Stimulated activated CD8-positive, alpha-beta memory T cell treated with anti-CD3 and anti-CD28 coated beads, Interleukin-15, amount 100 ng/mL, for 4 hours (primary cell): ENCODE measurements at places on chromosomes 6 and 20.

DNA sequence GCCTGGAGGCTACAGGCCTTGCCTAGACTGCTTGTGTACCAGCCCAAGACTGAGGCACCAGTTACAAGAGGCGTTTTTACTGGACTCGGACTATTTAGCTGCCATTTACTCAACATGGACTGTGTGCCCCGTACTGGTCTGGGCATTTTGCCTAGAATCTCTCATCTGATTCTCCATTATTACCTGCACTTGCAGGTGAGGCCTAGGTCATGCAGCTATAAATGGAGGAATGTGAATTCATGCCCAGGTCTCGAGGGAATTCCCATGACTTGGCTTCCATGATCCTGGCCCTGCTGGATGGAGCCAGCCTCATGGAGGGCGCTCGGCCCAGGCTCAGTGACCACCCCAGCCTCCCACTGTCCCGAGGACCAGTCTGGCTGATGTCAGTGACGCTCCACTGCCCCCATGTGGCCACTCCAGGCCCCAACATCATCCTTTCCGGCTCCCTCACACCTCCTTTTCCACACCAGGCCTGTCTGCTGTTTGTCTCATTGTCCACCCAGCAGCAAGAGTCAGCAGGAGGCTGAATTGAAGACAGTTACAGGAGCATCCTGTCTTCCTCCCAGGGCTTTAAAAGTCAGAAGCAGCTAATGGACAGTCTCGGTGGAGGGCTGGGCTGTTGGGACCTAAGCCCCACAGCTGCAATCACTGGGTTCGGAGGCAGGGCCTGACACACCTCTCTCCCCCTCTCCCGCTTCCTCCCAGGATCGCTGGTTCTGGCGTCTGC lies 8.7 kb downstream of the MMP24OS start:
- DNase-seq = no peak

DNA sequence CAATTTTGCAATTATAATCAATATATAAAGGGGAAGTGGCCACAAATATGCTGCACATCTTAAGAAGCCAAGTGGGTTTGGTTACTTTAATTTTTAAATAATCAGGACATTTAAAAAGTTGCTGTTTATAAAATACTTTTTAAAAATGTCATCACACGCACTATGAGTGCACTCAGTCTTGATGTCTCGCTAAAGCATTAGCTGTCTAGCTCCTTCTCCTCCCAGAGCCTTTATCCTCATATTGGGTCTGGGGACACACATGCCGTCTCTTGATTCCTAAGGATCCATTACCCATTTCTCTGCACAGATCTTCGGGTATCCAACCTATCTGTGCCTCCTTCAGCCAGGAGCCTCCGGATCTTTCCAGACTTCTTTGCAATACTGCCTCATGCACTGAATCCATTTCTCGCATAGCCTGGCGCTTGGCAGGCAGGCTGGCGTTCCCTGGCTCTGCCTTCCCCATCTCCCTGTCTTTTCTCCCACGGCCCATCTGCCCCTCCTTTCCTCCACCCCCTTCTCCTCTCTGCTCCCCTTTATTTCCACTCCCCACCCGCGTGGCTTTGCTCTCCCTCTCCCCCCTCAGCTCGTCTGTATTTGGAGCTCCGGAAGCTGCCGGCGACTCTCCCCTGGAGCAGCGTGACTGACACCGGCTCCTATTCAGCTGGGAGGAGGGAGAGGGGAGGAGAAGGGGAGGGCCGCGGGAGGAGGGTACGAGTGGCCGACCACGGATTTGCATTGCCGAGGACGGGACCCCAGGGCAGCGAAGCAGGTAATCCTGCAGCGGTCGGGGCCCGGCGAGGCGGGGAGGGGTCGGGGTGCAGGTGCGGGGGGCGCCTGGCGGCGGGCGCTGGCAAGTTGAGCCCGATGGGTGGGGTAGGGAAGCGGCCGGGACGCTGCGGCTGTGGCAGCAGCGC lies at the start of gene CAP2:
CAP2 (plus strand) TSS at position 618 of the 914 bp plus-strand sequence. CDS start 27,961 bp downstream, outside the sequence.
- DNase-seq = no peak

GRCh38 chr6:44462797-44463727 lies 75.6 kb downstream of the CDC5L start:
- DNase-seq = no peak

GRCh38 chr6:110720066-110720465 lies 95.2 kb downstream of the CDK19 start:
- no peak for DNase-seq

GRCh38 chr6:117930645-117931044 lies 23.6 kb downstream of the SLC35F1 start:
- DNase-seq = no peak

GRCh38 chr6:6612308-6612707 lies 23.8 kb downstream of the LY86 start:
- no peak for DNase-seq

GRCh38 chr6:12246900-12247299 lies 43.3 kb upstream of the EDN1 start:
- no peak for DNase-seq

- no peak for DNase-seq
Measured at GRCh38 chr6:15504040-15504495, 158.8 kb downstream of the DTNBP1 start.

- DNase-seq = no peak
Measured at GRCh38 chr6:113976806-113977205, 5.9 kb upstream of the HDAC2 start.

DNA sequence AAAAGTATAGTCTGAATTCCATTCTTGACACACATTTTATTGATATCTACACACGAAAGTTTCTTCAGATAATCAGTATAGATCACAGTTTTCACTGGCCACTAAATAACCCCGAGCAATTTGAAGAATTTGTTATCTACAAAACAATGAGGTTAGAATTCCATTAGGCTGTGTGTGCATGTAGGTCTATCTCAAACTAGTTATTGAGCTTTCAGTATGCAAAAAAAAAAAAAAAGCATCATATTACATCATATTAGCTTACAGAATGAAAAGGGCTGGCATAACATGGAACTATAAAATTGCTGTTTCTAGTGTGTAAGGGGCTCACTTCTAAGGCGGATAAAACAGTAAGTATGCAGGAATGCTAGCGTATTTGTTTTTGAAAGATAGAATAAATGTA lies 59.5 kb upstream of the ADGRG6 start:
- DNase-seq = no peak

- DNase-seq = no peak
Measured at GRCh38 chr20:15494851-15495250, 1078.4 kb downstream of the KIF16B start.

- no peak for DNase-seq
Measured at GRCh38 chr6:26571592-26572296, 25.0 kb upstream of the ABT1 start.

GRCh38 chr6:154268486-154268885 lies 88.1 kb downstream of the IPCEF1 start:
- no peak for DNase-seq

- no peak for DNase-seq
Measured at GRCh38 chr6:90025523-90026061, 131.3 kb downstream of the GJA10 start.

- no peak for DNase-seq
Measured at GRCh38 chr20:17651129-17651759, 30.8 kb downstream of the RRBP1 start.

DNA sequence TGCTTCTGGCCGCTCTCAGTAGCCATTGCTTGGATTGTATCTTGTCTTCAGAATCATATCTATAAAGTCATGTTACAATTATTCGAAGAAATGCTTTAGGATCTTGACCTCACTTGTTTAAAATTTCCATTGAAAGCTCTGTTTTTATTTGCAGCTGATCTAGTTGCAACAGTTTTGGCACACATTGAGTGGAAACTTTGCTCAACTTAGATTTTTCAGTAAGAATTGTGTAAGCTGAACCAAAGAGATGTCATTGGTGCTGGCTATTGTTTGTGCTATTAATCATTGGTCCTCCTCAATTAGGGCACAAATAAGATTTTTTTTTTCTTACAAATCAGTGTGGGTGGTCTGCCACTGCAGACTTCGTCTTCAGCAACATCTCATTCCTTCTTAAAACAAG lies 649.2 kb downstream of the MMUT start:
- DNase-seq = no peak

DNA sequence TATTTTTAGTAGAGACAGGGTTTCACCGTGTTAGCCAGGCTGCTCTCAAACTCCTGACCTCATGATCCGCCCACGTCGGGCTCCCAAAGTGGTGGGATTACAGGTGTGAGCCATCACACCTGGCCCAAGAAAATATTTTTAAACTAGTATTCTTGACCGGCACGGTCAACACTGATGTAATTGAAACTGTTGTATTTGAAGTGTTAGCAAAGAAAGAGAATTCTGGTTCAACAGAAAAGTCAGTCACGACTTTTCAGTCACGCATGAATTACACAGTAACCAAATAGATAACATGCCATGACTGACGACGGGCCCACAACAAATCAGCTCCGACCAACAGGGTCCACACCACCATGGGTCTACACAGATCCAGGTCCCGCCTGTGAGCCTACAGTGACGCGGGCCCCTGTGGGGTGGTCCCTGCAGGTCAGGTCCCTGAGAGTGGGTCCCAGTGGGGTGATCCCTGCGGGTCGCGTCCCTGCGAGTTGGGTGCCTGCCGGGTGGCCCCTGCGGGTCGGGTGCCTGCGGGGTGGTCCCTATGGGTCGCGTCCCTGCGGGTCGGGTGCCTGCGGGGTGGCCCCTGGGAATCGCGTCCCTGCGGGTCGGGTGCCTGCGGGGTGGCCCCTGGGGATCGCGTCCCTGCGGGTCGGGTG lies 1.0 kb downstream of the GMEB2 start:
- DNase-seq = no peak

DNA sequence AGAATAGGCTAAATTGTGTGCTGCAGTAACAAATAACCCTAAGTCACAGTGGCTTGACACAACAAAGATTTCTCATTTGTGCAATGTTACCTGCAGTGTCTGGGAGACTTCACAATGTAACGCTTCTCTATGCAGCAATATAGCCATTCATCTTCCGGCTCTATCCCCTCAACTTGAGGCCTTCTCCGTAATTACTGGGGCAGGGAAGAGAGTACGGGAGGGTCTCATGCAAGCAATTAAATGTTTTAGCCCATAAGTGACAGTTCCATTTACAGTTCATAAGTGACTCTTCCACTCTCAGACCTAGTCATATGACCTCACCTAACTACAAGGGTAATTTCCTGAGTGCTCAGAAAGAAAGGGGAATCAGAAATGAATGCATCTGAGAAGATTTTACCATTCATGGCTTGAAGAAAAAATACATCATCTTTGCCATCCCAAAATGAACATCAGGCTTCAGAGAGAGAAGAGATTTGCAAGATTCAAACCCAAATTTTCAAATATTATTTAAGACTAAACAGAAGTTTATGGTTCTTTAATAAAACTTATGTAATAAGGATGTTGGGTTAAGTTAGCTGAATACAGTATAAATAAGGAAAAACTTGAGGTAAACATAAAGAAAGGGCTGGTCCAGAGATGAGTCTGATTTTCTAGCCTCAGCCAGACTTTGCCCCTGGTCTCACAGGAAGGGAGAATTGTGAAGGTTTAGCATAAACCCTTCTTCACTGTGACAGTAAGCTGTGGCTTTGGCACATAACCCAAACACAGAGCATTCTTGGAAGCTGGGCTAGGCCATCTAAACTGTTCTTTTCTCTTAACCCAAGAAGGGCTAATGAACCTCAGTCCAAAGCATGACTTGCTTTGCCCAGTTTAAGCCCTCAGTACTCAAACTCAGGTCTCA lies 13.3 kb downstream of the GPR6 start:
- DNase-seq = no peak

DNA sequence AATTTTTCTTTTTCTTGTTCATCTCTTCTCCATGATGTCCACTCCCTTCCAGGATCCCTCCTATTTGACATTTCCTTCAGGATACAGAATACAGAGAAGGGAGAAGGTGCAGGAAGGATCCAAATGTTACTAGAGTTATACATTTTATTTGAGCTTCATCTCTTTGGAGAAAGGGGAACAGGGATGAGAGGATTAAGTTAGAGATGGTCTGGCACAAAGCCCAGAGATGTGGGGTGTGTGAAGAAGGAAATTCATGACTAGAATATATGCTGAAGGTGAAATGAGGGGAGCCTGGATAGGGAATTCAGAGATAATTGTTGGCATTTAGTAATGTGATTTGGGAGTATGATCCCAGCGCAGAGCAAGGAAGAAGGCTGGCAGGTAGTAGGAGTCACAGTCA lies 22.5 kb upstream of the SRPK1 start:
- no peak for DNase-seq

GRCh38 chr6:72911463-72912155 lies 289.7 kb downstream of the KCNQ5 start:
- DNase-seq = no peak

DNA sequence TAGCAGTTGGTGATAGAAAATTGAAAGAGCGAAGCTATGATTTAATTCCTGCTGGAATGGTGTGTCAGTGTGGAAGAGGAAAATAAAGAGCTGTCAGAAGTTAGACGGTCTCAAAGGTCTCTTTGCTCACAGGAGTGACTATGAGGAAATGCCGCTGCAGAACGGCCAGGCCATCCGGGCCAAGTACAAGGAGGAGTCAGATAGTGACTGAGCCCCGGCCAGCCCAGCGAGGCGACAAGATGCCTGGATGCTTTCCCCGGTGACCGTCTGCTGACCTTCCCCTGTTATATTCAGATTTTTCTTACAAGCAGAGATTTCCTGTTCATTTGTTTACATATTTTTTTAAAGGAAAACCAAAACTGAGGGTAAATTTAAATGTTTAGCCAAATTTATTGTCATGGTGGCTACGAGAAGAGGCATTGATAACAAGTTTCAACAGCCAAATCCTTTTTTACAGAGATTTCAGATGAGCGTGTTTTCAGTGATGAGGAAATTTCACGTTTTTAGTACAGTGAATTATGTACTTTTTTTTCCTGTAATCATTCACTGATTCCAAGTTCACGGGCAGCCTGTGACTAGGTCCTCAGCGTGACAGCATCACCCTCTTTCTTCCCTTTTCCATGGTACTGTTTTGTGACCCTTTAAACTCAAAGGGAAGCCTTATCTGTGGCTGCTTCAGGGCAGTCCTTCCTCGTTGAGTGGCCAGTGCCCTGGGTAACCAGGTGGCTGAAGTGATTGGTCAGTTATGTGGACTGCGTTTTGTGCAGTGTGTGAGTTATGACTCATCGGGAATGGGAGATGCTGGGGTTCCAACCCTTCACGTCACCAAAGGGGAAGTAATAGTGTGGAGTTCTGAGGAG lies 12.6 kb downstream of the DYNLT1 start:
- no peak for DNase-seq

- no peak for DNase-seq
Measured at GRCh38 chr6:139743664-139744437, 369.4 kb upstream of the CITED2 start.

GRCh38 chr20:8231038-8231437 lies 99.0 kb downstream of the PLCB1 start:
- DNase-seq = no peak

- DNase-seq = no peak
Measured at GRCh38 chr6:170296423-170296745, 5.5 kb upstream of the DLL1 start.
